ENCODE measurements at places on chromosomes 12 and 14.

- DNase-seq, result no peak
Measured at GRCh38 chr14:44453433-44454171, 53.5 kb downstream of the FSCB start.

DNA sequence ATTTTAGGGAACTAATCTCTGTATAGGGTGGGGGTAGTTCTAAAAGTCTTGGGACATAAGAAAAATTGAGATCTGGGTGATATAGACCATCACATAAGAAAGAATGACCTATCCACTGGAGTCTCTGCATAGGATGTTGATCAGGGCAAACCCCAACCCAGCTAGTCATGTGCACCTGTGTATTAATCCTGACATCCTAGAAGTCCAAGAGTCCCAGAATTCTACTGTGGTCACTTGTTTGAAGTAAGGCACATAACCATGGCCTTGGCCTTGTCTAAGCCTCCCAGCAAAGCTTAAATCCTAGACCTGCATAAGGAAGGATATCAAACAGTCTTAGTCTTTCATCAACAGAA, 334.1 kb upstream of the DCN start:
- DNase-seq, result no peak

GRCh38 chr12:77813558-77813957, 17.1 kb upstream of the NAV3 start:
- DNase-seq, result no peak

DNA sequence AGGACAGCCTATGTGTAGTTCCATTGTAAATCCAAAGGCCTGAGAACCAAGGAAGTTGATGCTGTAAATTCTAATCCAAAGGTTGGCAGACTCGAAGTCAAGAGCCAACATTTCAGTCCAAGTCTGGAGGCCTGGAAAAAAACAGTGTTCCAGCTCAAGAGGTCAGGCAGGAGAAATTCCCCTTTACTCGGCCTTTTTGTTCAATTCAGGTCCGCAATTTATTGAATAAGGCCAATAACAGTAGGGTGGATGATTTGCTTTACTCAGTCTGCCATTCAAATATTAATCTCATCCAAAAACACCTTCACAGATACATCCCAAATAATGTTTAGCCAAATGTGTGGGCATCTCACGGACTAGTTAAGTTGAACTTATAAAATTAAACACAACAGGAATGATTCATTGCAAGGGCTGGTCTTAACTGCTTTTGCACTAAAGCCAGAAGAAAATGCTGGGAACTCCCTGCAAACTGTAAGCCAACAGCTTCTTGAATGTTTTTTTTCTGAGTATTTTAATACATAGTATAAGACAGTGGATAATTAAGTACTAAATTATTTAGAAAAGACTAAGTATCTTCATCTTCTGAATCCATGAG, 197.4 kb upstream of the GARIN6 start:
- DNase-seq, result no peak

- no peak for DNase-seq
Measured at GRCh38 chr12:40314927-40315326, 90.1 kb downstream of the LRRK2 start.

- DNase-seq, result peak; percentile 29
Measured at GRCh38 chr14:99524804-99525698, 43.8 kb downstream of the CCNK start.

DNA sequence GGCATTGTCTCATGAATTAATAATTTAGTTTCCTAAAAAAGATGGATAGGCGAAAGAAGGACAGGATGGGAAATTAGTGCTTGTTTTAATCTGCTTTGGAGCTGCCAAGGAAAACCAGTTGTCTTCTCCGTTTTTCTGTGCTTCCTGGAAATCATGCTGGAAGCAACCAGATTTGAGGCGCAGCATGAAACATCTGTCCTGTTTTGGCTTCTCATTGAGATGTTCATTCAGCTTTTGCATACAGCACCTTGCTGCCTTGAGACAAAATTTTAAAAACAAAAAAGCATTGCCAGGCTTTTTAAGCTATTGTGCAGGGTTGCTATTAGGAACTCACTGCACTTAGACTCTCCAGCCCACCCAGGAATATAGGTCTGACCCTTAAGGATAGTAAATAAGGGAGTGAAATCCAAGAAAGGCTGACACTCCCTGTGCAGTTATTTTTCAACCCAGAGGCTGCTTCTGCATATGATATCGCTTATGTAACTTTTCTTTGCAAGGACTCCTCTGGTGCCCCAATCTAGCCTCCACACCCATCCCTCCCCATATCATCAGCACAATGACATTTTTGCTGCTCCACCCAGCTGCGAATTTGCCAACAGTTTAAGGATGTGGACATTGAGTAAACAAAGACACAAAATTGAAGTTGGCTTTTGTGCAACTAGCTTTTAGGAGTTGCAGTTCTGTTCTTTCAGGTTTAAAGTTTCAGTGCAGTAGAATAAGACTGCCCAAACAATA, 46.9 kb upstream of the MDM1 start:
- DNase-seq, result peak; percentile 76

DNA sequence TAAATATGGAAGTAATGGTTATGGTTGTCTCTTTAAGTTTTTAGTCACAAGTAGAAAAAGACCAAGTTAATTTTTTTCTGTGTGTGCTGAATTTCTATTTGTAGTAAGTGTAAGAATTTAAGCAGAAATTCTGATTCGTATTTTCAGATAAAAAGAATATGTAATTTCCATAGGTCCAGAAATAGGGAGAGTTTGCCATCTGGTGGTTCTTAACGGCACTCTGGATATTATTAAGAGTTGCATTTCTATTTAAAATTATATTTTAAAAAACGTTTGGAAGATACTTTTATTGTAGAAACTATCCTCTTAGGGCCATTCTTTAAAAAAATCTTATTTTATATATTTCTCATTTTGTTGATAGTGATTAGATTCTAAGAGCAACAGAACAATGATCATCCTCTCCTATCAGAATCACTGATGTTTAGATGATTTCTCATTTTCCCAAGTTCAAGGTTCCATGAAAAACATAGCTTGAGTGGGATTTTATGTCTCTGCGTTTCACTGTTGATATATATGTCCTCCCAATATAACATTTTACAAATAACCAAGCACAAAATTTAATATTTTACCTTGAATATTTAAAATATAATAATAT, 88.3 kb downstream of the LRRK2 start:
- peak; percentile 40 for DNase-seq

GRCh38 chr12:116002890-116003536, 274.5 kb downstream of the MED13L start:
- DNase-seq, result no peak

GRCh38 chr12:126193190-126193589, 1128.0 kb downstream of the AACS start:
- no peak for DNase-seq

GRCh38 chr14:31913370-31913769, 163.7 kb upstream of the ARHGAP5 start:
- no peak for DNase-seq

GRCh38 chr12:68416826-68417225, 84.7 kb upstream of the MDM1 start:
- DNase-seq, result no peak

DNA sequence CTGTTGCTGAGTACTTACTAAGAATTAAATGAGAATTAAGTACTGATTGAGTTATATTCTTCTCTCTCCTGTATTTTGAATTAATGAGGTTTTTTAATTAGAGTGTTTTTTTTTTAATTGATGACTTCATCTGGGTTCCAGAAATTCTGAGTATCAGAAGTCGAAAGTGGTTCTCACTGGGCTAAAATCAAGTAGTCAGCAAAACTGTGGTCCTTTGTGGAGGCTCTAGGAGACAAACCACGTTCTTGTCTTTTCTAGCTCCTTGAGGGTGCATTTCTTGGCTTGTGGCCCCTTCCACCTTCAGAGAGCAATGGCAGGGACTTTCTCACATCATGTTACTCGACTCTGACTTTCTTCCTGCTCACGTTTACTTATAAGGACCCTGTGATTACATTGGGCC, 8.1 kb upstream of the DYRK4 start:
- DNase-seq, result no peak

DNA sequence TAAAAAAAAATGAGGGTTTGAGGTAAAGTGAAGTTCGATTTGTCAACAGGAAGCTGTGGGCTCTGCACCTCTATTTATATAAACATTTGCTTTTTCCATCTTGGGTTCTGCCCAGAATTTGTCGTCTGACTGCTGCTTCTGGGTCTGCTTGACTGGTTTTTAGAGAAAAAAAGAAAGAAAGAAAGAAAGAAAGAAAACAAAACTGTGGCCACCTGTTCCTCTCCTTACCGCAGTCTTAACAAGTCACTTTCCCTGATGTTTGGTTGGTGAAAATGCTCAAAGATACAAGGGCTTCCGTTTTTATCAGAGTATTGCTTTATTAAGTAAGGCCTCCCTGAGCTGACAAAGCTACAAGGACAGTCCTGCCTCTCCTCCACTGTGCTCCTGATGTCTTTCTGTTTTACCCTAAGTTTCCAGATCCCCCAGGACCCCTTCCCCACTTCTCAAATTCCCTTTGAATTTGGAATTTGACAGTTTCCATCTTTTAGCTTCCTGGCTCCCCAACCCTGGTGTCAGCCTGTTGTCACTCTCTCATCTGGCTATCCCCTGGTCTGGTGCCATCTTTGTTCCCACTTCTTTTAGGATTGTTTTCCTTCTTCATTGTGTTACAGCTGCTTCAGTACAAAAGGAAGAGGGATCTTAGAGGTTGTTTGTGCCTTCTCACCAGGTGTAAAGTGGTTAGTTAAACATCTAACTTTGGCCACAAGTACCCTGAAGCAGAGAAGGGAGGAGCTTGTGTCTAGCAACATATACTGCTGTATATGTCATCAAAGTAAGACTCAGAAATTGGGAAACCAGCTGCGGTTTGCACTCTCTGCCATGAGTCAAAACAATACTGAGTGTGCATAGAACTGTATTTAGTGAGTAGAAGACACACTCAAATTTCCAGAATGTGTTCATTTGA, 18.0 kb downstream of the MFAP5 start:
- DNase-seq, result no peak

DNA sequence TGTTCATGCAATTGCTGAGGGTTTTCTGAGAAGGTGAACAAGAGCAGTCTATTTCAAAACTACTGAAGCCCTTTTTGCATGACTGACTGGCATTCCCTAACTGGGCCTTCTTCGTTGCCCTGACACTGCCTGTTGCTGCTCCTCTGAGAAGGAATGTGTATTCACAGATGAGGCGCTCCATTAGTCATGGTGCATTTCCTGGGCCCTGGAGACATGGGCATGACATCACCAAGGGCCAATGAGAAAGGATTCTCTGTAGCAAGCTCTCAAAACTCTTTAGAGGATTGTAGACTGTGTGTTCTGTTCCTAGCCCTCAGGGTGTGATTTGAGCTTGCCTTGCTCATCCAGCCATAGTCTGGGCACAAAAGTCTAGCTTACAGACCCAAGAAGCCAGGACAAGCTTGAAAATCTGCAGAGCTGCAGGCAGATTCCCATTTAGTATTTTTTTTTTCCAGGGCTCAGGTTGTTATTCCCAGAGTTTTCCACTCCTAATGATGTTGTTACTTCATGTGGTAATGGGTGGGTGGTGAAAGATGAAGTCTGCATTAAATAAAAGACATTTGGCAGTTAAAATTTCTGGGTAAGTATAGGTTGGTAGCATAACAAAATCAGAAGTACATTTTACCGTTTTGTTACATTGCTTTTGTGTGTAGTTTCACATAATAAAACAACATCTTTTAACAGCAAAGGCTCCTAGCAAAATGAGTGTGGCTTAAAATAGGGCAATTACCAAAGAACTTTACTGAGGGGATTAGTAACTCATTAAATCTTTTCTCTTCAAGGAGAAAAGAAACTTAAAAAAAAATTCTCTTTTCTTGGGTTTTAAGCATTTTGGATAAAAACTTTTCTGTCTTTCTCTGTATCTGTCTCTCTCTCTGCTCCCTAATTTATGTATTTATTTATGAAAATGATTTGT, 318.4 kb downstream of the RAD51B start:
- DNase-seq, result peak; percentile 95

DNA sequence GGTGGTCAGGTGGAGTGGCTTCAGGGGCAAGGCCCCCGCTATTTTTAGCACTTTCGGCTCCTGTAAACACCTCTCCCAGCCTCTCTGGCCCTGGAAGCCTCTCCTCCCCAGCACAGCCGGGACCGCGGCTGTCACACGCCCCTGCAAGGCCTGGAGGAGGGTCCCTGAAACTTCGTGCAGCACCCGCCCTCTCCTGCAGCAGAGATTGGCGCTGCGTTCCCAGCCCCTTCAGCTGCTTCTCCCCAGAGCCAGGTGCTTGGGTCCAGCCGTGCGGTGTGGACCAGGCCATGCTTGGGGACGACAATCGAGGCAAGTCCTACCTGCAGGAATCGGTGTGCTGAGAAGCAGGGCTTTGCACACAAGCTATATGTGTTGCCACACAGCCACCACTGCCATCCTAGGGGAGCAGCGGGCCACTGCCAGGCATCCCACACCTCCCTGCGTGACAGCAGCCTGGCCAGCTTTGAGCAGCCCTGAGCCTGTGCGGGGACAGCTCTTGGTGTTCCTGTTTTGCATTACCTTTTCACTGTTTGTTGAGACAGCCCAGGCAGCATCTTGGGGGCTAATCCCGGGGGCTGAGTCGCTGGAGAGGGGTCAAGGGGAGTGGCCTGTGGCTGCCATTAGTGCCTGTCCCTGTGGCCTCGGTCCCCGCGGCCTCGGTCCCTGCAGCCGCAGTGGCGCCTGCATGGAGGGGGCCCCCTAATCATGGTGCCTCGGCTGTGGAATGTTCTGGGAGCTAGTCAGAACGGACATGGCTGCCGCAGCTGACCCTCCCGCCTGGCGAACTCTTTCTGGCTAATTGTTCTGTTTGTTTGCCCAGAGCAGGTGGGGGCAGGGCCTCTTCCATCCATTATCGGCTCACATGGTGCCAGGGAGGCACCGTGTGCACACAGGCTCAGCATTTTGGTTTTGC, 27.6 kb upstream of the TRAF3 start:
- peak; percentile 71 for DNase-seq

GRCh38 chr14:69093631-69094421, 59.1 kb downstream of the DCAF5 start:
- peak; percentile 41 for DNase-seq

DNA sequence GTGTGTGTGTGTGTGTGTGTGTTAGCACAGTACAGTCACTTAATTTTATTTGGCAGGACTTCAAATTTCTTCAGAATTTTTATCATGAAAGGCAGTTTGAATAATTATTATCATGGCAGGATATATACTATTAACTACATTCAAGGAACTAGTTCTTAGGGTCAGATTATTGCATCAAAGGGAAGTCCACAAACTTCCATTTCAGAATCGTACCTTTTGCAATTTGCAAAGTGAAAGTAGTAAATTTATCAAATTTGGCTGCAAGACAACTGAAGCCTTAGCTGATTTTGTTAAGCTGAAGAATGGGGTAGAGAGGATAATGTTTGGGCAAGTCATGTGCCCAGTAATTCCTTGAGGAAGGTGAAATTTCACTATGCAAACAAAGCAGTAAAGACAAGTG, 68.2 kb downstream of the PLEKHG7 start:
- DNase-seq, result no peak

GRCh38 chr12:41619705-41620104, 431.6 kb downstream of the PDZRN4 start:
- no peak for DNase-seq

Measured in tongue (tissue), 3 donors.